ENCODE measurements at places on chromosomes 11 and 22. TPM values are rescaled to one million over a fixed set of nuclear protein-coding genes. Genes with fewer than 3 reads are reported as not detected.

DNA sequence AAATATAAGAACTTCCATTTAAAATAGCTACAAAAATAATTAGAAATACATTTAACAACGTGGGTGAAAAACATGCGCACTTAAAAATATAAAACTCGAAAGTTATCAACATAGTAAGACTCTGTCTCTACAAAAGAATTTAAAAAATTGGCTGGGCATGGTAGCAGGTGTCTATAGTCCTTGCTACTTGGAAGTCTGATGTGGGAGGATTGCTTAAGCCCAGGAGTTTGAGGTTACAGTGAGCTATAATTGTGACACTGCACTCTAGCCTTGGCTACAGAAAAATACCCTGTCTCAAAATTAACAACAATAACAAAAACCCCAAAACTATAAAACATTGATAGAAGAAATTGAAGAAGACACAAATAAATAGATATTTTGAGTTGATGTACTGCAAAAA, 13.8 kb upstream of the CASP12 start:
- DNase-seq = no peak

GRCh38 chr11:115269191-115269950, 234.8 kb downstream of the CADM1 start:
- no peak for DNase-seq

DNA sequence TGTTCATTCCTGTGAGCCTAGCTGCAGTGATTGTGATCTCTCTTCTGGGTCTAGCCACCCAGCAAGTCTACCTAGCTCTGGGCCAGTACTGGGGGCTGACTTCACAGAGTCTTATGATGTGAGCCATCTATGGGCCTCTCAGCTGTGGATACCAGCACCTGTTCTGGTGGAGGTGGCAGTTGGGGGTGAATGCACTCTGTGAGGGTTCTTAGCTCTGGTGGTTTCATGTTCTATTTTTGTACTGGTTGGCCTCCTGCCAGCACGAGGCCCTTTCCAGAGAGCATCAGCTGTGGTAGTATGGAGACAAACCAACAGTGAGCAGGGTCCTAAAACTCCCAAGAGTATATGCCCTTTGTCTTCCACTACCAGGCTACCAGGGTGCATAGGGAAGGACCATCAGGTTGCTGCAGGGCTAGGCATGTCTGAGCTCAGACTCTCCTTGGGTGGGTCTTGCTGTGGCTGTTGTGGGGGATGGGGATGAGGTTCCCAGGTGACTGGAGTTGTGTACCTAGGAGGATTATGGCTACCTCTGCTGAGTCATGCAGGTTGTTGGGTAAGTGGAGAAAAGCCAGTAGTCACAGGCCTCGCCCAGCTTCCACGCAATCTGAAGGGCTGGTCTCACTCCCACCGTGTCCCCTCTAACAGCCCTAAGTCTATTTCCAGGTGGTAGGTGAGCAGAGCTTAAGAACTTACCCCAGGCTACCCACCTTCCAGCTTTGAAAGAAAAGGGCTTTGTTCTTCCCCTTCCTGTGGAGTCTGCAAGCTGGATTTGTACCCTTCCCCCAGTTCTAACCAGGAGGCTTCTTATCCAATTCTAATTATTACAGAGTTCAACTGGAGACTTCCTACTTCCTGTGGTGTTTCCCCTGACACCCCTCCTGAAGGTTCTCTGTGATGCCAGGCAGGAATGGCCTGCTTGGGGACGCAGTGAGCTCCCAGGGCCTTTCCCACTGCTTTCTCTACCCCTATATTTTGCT, 250.7 kb downstream of the LUZP2 start:
- DNase-seq = no peak

- DNase-seq = no peak
Observed at GRCh38 chr11:122071709-122072202, 44.3 kb downstream of the BLID start.

GRCh38 chr22:38788021-38788816, 5.7 kb downstream of the DNAL4 start:
- no peak for DNase-seq

GRCh38 chr11:117394221-117394925, 66.7 kb downstream of the CEP164 start:
- no peak for DNase-seq

Gene TRIM34
- total RNA-seq = 6.1 TPM

DNA sequence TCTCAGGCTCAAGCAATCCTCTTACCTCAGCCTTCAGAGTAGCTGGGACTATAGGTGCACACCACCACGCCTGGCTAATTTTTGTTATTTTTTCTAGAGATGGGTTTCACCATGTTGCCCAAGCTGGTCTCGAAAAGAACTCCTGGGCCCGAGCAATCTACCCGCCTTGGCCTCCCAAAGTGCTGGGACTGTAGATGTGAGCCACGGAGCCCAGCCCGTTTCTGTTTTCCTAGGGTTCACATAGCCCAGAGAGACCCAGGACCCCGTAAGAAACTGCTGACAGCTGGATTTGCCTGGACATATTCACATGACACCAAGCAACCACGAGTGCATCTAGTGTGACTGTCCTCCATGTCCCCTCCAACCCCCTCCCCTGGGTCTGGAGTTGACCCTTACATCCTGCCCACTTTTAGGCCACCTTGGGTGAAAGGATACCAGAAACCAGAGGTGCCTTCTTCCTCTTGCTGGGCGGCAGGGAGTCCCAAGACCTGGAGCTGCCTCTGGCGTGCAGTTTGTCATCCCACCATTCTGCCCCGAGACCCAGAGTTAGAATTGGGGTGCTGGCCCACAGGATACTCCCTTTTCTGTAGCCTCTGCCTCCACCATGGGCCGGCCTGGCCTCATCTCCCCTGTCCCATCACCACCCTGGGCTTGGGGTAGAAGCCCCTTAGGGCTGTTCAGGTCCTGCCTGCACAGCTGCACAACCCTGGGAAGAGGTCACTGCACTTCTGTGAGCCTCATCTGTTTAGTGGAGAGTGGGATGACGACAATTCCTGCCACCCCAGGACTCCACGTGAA, 3.7 kb upstream of the RIN1 start:
- DNase-seq = no peak

DNA sequence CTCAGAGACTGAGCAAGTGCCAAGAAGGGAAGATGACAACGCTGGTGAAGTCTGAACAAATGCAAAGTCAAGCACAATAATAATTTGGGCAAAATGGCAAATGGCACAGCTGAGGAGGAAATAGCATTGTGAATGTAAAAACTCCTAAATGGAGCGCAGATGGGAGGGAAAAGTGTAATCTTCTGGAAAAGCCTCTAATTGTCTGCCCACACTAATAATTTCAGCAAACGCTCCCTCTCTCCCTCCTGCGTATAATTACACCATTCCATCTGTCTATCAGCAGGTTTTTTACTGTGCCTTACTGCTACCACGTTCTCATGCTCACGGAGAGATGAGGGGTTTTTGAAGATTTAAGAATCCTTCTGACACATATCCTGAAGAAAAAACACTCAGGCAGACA, 302.6 kb downstream of the KIRREL3 start:
- no peak for DNase-seq

Gene SGSM1
- total RNA-seq = 0.04 TPM

Gene SLCO2B1
- total RNA-seq = not detected

GRCh38 chr11:130042093-130042591, 27.6 kb upstream of the APLP2 start:
- DNase-seq = no peak

DNA sequence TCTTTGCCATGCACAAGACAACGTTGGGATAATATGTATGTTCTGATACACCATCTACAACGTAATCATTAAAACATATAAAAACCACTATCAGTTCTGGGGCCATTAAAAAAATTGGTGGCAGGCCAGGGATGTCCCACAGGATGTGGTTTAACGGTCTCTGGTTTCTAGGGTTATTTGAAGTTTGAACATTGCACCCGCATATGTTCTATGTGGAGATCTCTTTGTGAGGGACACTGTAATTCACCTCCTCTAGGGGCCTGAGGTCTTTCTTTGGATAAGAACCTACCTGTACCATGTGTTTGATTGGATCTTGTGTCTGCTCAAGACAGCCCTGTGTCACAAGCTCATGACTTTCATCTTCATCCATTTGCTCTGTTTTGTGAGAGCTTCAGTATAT, 73.2 kb downstream of the GGTLC2 start:
- no peak for DNase-seq

Gene CBLIF
- not detected for total RNA-seq

DNA sequence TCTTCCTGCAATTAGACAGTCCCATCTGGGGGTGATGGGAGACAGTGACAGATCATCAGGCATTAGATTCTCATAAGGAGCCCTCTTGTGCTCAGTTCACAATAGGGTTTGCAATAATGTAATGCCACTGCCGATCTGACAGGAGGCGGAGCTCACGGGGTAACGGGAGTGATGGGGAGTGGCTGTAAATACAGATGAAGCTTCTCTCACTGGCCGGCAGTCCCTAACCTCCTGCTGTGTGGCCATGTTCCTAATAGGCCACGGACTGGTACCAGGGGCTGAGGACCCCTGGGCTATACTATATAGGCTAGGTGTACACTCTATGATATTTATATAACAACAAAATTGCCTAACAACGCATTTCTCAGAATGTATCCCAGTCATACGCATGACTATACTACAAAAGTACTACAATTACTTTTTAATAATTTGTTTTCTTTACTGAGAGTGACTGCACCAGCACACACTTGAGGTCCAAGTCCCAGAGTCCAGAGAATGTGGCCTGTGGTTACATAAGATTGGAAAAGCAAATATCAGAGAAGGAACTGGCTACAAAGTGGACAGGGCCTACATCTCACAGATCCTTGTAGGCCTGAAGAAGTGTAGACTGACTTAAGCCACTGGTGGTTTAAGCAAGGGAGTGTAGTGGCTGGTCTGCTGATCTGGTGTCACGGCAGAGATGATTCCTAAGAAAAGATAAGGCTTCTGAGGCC, 200.0 kb downstream of the LARGE1 start:
- no peak for DNase-seq

Measured in activated naive CD8-positive, alpha-beta T cell treated with anti-CD3 and anti-CD28 coated beads for 36 hours (primary cell).